ENCODE measurements at places on chromosomes 11 and 22.

DNA sequence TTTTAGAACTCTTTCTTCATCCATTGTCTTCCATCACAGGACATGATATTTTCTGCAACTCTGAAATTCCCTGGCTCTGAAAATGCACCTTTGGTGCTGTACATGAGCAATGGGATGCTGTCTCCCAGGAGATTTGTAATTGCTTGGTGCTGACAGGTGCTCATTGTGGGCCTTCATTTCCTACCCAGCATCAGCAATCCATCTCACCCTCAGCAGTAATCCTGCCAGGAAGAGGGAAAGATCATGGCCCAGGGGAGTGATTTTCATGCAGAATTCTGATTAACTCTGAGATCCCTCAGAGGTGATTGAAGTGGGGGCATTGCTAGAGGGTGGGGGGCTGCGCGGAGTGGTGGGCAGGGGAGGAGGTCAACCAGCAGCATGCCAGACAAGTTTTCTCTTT, 651.7 kb downstream of the NELL1 start:
- no peak for DNase-seq

DNA sequence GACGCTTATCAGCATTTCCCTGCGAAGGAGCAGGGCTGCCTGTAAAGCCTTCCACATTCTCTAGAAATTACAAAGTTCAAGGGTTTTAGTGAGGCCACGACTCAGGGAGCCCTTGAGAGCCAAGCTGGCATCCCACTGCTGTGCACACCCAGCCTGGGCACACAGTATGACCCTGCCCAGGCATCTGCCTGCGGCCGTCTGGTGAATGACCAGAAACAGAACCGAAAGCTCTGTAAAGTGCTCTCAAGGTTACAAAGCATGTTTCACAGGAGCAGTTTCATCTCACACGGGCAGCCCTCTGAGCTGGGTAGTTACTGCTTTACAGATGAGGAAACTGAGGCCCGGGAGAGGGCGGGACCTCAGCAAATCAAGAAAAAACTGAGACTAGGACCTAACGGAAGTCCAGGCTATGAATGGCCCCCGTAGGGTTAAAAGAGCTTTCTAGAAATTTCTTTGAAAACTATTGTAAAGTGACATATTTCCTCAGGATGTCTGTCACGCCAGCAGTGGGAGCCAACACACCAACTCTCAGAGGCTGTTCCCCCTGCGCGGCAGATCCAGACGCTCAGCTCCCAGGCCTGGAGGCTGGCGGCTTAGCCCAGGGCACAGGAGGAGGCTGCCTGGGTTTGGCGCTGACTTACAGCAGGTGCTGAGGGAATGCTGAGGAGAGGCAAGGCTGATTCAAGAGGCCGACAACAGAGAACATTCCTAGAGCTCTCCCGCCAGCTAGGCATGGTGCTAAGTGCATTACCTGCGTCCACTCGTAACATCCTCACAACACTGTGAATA, 7.7 kb upstream of the TCF20 start:
- no peak for DNase-seq

DNA sequence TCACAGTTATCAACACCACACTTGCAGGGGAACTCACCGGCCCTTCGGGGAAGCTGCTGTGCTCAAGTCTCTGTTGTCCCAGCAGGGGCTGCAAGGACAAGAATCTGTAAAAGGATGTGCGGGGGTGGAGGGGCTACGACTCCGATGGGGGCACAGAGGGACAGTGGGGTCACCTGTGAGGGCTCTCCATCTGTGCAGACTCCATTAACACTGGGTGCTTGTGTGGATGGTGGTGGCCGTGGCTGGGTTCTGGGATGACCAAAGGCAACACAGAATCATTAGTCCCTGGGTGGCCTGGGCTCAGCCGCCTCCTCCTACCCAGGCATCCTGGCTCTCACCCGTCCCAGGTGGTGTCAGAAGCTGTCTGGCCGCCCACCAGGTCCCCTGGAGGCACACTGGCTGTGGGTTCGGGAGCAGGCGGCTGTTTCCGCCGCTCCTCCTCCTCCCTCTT, 10.2 kb upstream of the RBM4B start:
- DNase-seq, result no peak

DNA sequence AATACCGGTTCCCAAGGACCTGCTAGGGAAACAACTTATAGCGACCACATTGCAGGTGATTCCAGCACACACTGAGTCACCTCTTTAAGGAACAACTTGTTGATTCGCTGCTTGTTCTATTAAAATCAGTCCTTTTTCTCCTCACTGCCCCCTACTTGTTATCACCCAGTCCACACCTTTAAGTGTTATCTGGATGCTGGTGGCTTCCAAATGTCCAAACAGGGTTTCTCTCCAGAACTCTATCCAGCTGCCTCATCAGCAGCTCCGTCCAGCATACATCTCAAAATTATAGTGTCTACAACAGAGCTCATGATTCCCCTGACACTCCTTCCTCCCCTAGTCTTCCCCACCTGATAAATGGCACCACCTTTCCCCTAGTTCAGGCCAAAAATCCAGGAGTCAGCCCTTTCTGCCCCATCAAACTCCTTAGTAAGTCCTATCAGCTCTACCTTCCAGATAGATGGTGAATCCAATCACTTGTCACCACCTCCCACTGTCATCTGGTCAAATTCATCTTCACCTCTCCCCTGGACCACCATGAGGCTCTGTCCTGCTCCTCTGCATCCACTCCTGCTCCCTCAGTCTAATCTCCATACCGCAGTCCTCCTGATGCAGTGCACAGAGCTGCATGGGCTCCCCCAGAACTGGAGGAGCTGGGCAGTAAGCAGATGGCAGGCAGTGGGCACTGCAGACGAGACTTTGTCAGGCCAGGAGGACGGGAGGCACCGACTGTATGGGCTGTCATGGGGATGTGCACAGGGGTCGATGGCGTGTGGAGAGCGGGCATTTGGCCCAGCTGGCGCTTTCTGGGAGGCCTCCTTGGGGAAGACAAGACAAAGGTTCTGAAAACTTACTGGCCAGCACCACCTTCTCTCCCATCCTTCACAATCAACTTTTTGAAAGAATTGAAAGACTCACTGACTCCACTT, 19.3 kb downstream of the IL10RA start:
- no peak for DNase-seq

GRCh38 chr11:71387200-71387599, 61.0 kb downstream of the DHCR7 start:
- DNase-seq, result no peak

- DNase-seq, result peak; percentile 5
These were observed 777 bp downstream of the LTO1 start for GRCh38 chr11:69674267-69674885.

- no peak for DNase-seq
These were observed 24.6 kb downstream of the STIM1 start for GRCh38 chr11:3879967-3880542.

DNA sequence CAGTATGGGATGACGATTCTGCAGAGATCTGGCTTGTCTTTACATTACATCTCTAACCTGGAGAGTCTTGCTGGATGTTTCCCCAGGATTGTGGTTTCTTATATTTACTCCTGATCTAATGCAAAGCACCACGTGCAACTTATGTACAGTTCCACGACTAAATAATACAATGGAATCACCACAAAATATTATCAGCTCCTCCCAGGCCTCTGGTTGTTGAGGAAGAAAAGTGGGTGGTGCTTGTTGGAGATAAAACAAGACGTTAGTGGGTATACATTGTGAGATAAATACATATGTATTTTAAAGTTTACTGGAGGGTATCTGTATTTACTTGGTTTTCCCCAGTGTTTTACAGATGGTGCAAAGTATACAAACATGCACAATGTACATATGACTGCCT, 569.7 kb downstream of the NTM start:
- DNase-seq, result no peak

GRCh38 chr11:121886996-121887395, 229.0 kb downstream of the BLID start:
- no peak for DNase-seq

- DNase-seq, result no peak
These were observed 19.7 kb upstream of the CDC42EP2 start for GRCh38 chr11:65295001-65295400.

DNA sequence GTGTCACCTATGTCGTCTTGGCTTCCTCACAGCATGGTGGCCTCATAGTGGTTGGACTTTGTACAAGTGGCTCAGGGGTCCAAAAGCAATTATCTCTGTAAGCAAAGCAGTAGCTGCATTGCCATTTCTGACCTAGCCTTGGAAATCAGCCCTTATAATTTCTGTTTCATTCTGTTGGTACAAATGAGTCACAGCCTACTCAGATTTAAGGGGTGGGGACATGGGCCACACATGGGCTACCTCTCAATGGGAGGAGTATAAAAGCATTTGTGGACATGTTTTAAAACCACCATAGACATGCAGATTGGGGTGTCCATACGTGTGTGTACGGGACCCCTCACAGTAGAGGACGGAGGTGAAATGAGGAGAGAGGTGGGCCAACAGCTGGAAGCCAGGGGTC, 41.6 kb downstream of the CHRDL2 start:
- no peak for DNase-seq

GRCh38 chr22:25716637-25717036, 25.4 kb upstream of the MYO18B start:
- DNase-seq, result no peak

GRCh38 chr22:44448271-44448830, 49.7 kb downstream of the RTL6 start:
- DNase-seq, result no peak

GRCh38 chr22:27842201-27842600, 40.6 kb upstream of the MN1 start:
- no peak for DNase-seq

DNA sequence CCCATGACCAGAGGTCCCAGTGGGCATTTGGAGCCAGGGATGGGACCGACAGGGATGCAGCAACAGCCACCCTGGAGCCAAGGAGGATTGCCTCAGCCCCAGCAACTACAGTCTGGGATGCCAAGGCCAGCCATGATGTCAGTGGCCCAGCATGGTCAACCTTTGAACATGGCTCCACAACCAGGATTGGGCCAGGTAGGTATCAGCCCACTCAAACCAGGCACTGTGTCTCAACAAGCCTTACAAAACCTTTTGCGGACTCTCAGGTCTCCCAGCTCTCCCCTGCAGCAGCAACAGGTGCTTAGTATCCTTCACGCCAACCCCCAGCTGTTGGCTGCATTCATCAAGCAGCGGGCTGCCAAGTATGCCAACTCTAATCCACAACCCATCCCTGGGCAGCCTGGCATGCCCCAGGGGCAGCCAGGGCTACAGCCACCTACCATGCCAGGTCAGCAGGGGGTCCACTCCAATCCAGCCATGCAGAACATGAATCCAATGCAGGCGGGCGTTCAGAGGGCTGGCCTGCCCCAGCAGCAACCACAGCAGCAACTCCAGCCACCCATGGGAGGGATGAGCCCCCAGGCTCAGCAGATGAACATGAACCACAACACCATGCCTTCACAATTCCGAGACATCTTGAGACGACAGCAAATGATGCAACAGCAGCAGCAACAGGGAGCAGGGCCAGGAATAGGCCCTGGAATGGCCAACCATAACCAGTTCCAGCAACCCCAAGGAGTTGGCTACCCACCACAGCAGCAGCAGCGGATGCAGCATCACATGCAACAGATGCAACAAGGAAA, 27.3 kb upstream of the L3MBTL2 start:
- DNase-seq, result no peak

DNA sequence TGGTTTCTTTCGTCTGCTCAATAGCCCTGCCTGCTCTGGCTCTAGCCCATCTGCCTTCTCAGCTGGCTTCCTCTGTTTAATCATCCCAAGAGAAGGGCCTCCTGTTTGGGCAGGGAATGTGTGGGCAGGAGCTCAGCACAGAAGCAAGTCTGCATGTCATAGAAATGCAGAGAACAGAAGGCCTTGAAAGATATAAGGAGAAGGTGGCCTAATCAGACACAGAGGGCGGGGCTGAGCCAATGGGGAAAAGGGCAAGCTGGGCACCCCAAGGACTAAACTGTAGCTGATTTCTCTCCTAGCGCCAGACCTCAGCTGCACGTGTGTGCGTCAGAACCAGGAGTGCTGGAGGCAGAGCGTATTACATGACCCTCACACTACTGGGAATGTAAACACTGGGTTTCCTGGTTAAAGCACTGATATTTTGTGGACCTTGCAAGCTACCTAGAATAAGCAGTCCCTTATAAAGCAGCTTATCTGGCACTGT, 7.6 kb upstream of the CCKBR start:
- DNase-seq, result no peak

DNA sequence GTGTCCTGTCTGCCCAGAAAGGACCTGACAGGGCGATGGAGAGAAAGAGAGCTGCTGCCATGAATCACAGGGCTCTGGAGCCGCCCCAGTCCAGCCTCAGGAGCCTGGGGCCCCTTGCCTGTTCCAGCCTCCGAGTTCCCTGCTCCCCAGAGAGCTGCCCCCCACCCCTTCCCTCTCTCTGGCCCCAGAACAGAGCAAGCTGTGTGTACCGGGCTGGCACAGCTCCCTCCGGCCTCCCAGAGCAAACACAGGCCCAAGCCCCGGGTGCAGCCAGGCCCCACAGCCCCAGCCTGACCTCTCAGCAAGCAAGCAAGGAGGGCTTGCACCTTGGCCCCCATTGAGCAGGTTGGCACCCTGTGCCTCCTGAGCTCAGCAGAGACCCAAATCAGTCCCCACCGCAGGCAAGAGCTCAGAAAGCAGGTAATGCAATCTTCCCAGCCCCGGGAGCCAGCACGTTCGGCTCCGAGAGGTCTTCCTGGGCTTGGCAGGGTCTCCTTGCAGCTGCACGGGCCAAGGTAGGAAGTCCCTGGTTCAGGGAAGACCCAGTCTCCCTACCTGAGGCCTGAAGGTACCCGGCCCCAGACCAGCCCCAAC, 1.4 kb downstream of the PACSIN3 start:
- DNase-seq, result no peak

GRCh38 chr11:116984186-116984585, 114.0 kb downstream of the SIK3 start:
- no peak for DNase-seq

- DNase-seq, result peak; percentile 45
These were observed 13.2 kb downstream of the APOL6 start for GRCh38 chr22:35661464-35661863.

DNA sequence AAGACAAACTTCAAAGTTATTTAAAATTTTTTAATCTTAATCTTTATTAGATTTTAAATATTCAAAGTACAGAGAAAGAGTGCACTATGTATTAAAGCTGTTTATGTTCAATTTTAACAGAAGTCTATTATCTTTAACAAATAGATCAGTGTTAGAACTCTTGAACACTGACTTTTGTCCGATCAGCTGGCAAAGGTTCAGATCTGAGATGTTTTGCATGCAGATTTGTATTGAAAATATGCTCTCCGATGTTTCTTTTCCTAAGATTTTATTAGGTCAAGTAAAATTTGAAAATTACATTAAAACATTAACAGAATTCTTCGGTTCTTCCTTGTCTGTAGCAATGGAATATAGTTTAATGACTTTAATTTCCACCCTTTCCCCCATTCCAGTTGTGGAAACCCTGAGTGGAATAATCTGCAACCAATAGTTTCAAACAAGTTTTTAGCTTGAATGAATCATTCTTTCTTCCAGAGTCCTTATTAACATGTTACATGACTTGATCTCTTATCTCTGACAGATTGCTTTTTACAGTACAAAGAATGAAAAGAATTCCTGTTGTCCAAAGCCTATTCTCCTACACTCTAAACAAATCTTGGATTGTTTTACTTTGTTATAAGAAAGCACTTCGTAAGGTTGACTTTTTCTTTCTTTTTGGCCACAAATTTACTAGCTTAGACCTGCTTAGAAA, 11.4 kb upstream of the TCP11L1 start:
- DNase-seq, result no peak

GRCh38 chr11:45252134-45252856, 33.8 kb downstream of the SYT13 start:
- no peak for DNase-seq

GRCh38 chr22:37269936-37270678, 12.2 kb upstream of the CYTH4 start:
- peak; percentile 25 for DNase-seq
